ENCODE measurements at places on chromosomes 4 and X.

DNA sequence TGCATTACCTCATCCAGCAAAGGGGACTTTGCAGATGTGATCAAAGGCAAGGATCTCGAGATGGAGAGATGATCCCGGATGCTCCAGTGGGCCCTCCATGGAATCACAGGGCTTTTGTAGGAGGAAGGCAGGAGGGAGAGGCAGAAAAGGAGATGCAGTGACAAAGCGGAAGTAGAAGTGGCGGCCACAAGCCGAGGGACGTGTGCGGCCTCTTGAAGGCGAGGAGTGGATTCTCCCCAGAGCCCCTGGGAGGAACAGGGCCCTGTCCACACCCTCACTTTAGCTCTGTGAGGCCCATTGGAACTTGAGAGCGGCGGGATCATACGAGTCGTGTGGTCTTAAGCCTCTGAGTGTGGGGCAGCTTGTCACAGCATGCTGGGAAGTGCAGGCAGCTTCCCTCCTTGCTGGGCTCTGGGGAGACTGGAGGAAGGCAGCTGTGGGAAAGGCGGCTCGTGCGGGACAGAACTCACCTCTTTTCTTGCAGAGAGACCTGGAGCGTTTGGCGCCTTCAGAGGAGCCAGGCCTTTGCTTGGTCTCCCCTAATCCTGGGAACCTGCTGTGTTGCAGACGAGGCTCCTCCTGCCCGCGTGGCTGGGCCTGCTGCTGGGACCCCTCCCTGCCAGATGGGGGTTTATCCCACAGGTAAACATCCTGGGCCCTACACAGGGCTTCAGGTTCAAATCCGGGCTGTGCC lies 10.2 kb downstream of the SH3TC1 start:
- DNase-seq, result no peak

GRCh38 chrX:119753639-119754257 lies 4.6 kb upstream of the SOWAHD start:
- peak; percentile 67 for DNase-seq

GRCh38 chrX:63913719-63914118 lies 128.7 kb upstream of the ARHGEF9 start:
- DNase-seq, result no peak

GRCh38 chr4:67939195-67939594 lies 24.1 kb downstream of the TMPRSS11A start:
- no peak for DNase-seq

- DNase-seq, result no peak
Measured at GRCh38 chrX:148806145-148806870, 305.9 kb downstream of the AFF2 start.

- no peak for DNase-seq
Measured at GRCh38 chr4:67886281-67886680, 2.5 kb upstream of the TMPRSS11D start.

GRCh38 chrX:10157543-10157942 lies 768 bp downstream of the CLCN4 start:
- no peak for DNase-seq

GRCh38 chr4:159010100-159010499 lies 92.8 kb upstream of the RAPGEF2 start:
- no peak for DNase-seq

DNA sequence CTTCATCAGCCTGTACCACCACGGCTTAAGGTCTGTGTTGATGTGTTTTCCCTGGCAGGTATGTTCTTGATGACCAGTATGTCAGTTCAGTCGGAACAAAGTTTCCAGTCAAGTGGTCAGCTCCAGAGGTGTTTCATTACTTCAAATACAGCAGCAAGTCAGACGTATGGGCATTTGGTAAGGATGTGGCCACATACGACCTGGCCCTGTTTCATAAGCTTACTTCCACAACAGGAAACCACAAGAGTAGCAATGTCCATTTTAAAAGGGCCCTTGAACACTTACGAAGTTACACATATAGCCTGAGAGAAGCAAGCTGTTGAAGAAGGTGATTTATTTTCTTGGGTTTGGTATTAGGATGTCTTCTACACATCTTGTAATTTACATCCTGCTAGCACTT lies 46.1 kb downstream of the BMX start:
- no peak for DNase-seq

GRCh38 chr4:138182838-138183426 lies 59.2 kb downstream of the SLC7A11 start:
- DNase-seq, result peak; percentile 42

- no peak for DNase-seq
Measured at GRCh38 chrX:40938423-40938822, 146.8 kb upstream of the USP9X start.

DNA sequence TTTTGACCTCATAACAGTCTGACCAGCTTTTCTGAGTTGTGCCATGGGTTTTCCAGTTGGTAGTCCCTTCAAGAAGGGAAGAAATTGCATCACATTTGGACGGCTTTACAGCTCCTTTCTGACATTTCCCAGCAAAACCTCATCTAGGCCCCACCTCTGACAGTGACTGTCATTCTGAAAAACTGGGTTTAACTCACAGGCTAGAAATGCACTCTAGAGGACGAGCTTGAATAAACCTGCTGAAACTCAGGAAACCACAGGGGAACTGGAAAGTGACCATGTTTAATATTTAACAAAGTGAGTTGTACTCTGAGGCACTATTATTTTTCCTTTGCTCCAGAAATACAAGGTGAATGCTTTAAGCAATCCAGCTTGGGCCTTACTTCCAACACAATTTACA lies 434.3 kb upstream of the RASGEF1B start:
- no peak for DNase-seq

- peak; percentile 96 for DNase-seq
Measured at GRCh38 chrX:154409222-154409871, at the start of gene DNASE1L1. DNASE1L1 (minus strand) TSS chrX:154409254; CDS start chrX:154405568, 3,686 bp downstream.
